ENCODE measurements at places on chromosomes 2 and 18.

- no peak for DNase-seq
These were observed 89.8 kb downstream of the STPG4 start for GRCh38 chr2:47065343-47065742.

DNA sequence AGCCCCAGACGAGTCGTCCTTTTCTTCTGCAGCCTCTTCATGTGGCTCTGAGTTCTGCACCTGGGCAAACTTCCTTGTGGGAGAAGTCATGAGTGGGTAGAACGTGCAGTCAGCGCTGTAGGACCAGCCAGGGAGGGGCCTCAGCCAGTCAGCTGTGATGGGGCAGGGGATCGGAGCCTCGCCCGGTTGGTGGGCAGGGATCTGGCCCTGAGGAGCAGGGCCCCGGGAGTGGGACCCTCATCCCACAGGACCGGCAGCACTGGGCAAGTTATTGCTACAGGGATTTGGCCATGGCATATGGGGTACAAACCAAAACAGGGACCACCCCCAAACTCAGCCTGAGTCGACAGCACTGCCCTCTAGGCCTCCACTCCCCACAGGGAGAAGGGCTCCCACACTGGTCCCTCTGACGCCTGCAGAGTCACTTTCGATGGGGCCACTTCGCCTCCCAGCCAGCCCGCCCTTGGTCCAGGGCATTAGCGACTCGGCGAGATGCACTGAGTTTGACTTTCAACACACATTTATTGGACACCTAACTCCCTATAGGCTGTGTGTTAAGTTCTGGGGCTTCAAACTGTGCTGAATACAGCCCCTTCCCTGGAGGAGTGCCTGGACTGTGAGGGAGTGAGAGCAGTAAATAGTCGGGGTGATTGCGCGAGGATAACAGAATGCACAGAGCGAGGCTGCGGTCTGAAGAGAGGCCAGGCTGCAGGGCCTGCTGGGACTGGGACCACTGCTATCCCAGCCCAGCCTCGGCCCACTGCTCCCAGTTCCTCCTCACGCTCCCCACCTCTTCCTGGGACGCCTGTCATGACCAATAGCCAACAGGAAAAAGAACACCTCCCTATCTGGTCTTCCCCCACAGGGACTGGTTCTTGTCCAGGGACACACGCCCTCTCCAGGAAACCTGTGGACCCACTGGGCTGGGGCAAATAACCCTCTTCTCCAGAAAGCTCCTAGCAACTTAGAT lies 55.9 kb downstream of the SDC1 start:
- DNase-seq = no peak

GRCh38 chr18:37258819-37259218 lies 306.8 kb downstream of the CELF4 start:
- no peak for DNase-seq

GRCh38 chr2:188280811-188281222 lies 10.9 kb upstream of the GULP1 start:
- DNase-seq = no peak

All from GM12865 (cell line).